Ovary (tissue), 10 donors: ENCODE measurements at places on chromosomes 7 and 10.

GRCh38 chr7:45712872-45713668 lies 138.9 kb downstream of the ADCY1 start:
- DNase-seq = no peak

DNA sequence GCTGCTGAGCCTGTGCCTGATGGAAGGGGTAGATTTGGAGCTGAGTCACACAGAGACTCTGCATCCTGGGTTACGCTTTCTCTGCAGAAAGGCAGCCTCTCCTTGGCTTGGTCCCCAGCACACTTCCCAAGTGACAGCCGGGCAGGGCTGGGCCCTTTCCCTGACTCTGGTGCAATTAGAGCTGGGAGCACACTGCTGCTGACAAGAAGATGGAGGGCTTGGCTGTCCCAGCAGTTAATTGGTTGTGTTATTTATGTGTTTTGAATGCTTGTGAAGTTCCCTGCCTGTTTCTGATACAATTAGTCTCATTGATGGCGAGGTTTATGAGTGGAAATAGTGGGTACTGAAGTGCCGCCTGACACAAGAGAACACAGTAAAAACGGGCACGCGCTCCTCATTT lies 123.6 kb downstream of the TCERG1L start:
- no peak for DNase-seq

DNA sequence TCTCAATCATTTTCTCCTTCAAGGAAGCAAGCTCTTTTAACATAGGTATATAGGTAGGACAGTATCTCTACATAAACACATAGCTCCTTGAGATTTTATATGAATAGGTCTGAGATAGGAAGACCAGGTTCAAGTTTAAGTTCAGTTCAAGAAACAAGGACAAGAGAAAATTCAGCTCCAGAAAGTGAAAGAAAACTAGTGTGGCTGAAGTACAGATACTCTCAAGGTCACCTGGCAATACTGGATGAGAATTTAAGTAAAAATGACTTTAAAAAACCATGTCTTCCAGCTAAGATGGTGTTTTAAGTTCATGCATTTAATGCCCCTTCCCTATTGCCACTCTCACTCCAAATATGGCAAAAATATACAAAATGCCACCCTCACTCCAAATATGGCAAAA lies 91.3 kb downstream of the OSBPL3 start:
- DNase-seq = no peak

GRCh38 chr10:8084799-8085198 lies 30.3 kb downstream of the GATA3 start:
- DNase-seq = no peak

- peak; percentile 82 for DNase-seq
These were observed 4.7 kb upstream of the SPAG6 start for GRCh38 chr10:22340329-22341189.

DNA sequence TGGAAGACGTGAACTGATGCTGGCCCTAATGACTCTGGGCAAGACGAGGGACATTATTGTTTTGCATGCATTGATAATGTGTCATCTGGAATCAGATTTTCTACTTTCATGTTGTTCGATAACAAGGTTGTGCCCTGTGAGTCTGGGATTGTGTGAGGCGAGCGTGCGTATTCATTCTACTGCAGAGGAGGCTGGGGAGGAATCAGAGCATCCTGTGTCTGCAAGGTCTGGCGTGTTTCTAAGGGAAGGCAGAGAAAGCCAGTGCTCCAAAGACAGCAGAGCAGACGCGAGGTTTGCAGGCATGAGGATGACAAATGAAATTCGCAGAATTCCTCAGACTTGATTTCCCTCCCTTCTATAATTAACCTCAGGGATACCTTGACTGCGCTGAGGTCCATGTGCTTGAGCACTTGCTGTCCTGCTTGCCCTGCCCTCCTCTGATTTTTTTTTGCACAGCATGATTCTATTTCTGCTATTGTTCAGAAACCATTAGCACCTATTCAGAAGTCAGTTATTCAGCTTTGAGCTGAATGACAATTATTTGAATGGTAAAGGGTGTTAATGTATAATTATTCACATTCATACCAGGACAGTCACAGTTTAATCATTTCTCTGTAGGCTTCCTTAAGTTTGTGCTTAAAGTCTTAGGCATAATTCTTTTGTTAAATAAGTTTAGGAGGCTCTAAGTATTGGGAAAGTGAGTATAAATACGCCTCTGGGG lies 233.6 kb downstream of the EBF3 start:
- no peak for DNase-seq

- no peak for DNase-seq
These were observed 10.4 kb downstream of the ATG9B start for GRCh38 chr7:151013733-151014497.

DNA sequence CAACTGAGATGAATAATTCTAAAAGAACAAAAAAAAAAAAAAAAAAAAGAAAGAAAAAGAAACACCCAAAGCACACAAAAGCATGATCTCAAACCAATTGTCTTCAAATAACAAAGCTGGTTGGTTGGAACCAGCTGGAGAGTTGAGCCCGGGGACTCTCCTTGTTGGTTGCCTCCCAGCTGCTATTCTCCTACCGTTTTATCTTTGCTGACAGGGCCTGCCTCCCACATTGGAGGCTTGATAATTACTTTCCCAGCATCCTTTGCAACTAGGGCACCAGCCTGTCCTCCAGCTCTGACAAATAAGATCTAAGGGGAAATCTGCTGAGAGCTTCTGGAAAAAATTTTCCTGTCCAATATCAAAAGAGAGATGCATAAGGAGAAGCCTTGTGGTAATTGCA lies 6.8 kb downstream of the PON1 start:
- DNase-seq = no peak

DNA sequence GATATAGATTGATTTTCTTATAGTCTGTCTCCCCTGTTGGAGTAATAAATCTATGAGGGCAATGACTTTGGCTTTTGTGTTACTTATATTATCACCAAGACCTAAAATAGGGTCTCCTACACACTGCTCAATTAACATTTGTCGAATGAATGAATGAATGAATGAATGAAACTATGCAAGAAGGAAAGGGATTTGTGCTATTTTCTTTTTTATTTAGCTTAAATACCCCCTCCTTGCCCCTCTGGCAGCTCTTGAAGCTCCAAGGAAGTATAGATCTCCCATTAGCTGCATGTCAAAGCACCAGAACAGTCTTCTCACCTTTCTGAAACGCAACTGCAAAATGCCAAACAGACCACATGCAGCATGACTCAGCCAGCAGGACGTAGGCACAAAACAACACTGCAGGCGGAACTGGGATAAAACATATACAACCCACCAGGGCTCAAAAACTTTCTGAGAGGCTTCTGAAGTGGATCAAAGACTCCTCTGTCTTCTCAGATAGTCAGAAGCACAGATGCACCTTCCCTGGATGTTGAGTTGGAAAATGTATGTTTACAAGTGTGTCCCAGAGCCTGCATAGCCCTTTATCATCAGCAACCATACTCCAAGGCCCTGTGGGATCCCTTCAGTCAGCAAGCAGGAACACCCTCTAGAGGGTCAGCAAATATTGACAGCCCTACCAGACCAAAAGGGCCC lies 187.8 kb downstream of the NPSR1 start:
- no peak for DNase-seq

- no peak for DNase-seq
These were observed 100.5 kb upstream of the SDK1 start for GRCh38 chr7:3200504-3200903.

DNA sequence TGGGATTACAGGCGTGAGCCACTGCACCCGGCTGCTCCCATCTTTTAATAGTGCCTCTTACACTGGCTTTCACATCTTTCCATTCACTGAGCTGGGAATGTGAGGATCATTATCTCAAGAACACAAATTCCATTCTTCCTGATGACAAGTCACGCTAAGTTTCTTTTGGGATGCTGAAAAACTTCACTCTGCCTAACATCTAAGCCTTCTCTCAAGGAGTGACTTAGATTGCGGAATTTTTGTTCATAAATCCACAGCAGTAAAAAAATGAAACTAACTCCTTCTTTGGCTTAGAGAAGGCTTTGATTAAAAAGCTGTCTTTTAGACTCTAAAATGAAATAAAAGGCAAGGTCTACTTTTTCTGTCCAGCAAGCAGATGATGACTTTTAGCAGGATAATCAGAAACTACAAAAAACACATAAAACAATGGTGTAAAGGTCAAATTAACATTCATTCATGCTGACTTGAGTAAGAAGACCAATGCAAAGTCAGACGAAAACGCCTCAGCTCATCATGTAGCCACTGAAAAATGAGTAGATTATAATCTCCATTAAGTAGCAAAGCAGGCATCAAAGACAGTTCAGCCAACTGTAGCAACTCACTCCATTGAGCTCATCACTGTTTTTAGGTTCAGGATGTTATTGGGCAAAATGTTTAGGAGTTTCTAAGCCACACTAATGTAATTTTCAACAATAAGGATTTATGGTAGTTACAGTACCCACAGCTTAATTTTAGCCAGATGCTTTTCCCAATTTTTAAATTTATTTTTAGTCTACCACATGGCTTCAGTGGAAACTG lies 178.8 kb downstream of the ELMO1 start:
- no peak for DNase-seq
